ENCODE measurements at places on chromosomes 3 and 15.

DNA sequence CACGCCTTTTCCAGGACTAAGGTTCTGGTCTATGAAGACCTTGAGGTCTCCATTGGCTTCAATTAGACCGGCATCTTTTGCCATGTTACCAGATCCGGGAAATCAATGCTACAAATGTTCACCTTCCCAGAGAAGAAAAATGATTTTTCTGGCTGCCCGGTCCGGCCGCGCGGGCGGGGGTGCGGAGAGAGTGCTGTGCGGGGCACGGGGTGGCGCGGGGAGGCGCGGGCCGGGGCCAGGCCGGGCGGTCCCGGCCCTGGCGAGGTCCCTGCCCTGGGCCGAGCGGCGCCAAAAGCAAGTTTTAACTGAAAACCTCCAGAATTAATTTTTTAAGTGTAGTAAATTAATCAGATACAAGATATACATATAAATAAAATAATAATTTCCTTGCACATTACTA, 128.2 kb downstream of the MINAR1 start:
- no peak for DNase-seq

DNA sequence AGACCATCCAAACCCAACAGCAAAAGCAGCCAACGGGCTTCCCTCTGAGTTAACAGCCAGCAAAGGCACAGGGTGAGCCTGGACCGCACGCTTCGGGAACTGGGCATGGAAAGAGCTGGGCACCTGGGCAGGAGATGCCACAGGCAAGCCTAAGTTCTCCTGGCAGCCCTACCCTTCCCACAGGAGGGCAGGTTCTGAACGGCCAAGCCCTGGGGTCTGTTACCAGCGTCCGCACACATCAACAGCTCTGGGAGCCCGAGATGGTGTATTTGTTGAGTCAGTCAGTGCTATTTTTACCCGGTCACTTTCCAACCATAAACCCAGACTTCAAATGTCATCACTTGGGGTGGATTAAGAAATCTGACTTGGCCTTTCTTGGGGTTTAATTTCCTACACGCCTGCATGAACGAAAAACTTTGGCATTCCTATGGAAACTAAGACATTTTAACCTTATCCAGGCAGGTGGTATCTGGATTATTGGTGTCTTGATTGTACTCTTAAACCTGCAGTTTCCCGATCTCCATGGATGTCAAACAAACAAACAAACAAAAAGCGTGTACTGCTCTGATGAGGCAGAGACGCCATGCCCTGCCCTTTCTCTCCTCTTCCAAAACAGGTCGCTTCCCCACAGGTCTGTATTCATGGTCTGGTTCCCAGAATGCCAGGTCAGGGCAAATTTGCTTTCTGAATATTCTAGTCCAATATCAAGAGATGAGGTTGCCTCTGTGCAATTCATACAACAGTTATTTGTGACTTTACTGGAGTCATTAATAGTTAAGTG, 99.7 kb downstream of the XXYLT1 start:
- DNase-seq, result no peak

DNA sequence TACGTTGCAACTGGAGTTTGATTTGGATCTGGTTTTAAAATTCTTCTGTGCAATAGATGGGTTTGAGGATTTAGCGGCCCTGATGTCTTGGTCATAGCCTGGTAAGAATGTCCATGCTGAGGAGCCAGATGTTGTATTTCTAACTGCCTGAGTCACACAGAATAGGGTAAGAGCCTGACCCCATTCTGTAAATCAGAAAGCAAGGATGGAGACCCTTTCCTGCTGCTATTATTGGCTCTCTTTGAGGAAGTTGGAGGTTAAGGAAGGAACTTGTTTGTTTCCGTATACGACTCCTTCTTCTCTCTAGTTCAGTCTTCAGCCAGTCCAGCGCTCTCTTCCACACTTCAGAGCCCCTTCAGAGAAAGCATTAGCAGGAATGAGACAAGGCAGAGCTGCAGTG, 65.1 kb downstream of the HCN4 start:
- DNase-seq, result no peak

DNA sequence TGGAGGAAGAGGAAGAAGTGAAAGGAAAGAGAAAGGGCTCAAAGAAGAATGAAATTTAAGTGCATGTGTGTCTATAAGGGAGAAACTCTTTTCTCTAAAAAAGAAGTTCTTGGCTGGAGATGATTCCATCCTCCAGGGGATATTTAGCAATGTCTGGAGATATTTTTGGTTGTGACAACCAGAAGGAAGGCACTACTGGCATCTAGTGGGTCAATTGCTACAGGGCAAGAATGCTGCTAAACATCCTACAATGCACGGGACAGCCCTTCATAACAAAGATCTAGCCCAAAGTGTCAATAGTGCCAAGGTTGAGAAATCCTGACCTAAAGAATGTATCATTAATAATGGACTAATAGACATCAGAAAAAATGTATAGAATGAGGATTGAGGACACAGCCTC, 57.4 kb upstream of the ST3GAL6 start:
- no peak for DNase-seq

DNA sequence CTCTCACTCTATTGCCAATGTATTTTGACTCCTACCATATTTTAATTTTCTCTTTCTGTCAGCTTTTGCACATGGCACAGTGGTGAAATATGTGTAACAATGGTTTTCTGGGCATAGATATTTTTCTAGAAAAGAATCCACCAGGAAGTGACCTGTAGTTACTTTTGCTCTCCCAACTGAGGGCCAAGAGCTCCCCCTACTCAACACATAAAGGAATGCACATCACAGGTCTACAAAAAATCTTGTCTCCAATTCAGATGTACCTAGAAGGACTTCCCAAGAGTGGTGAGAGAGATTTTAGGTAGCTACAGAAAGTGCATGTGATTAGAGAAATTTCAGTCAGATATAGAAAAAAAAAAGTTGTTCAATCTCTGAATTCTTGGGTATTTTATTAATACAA, 15.6 kb downstream of the CPA3 start:
- DNase-seq, result no peak

GRCh38 chr15:60179786-60180391, 175.8 kb downstream of the FOXB1 start:
- peak; percentile 28 for DNase-seq

GRCh38 chr3:113454630-113455029, 13.3 kb upstream of the CFAP44 start:
- DNase-seq, result no peak

- DNase-seq, result no peak
Measured at GRCh38 chr3:120357807-120358206, 8.7 kb upstream of the LRRC58 start.

- no peak for DNase-seq
Measured at GRCh38 chr3:197791892-197792647, 1.0 kb downstream of the LRCH3 start.

DNA sequence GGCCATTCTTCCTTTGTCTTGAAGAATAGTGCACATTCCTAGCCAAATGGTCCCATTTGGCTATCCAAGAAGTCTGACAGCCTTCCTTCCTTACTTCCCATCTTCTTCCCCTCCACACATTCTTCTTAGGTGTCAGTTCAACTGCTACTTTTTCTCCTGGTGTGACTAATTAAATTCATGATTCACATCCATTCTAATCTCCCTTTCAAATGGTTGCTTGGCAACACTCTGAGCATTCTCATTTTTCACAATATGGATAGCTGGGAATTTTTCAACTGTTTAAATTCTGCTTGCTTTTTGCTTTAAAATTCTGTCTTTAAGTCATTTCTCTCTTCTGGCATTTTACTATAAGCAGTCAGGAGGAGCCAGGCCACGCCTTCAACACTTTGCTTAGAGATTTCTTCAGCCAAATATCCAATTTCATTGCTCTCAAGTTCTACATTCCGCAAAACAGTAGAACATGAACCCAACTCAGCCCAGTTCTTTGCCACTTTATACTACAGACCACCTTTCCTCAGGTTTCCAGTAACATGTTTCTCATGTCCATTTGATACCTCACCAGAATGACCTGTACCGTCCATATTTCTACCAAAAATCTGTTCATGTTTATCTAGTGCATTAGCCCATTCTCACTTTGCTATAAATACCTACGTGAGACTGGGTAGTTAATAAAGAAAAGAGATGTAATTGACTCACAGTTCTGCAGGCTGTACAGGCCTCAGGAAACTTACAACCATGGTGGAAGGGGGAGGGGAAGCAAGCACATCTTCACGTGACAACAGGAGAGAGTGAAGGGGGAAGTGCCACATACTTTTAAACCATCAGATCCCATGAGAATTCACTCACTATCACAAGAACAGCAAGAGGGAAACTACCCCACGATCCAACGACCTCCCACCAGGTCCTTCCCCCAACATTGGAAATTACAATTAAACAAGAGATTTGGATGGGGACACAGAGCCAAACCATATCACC, 31.9 kb upstream of the MCF2L2 start:
- DNase-seq, result no peak

DNA sequence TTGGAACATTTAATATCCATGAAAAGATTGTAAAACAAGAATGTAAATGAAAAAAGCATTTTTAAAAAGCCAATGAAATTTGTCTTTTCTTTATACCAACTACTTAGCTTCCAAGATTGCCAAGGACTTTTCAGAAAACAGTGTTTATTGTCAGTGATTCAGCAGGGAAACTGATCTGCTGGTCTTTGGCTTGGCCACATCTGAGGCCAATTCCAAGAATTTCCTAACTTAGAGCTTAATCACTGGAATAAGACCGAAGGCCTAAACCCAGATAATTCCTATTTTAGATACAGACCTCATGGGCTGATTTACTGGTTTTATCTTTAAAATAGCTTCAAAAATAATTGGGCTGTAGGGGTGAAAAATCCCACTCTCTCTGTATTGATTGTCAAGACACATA, 260.5 kb upstream of the RORA start:
- no peak for DNase-seq

DNA sequence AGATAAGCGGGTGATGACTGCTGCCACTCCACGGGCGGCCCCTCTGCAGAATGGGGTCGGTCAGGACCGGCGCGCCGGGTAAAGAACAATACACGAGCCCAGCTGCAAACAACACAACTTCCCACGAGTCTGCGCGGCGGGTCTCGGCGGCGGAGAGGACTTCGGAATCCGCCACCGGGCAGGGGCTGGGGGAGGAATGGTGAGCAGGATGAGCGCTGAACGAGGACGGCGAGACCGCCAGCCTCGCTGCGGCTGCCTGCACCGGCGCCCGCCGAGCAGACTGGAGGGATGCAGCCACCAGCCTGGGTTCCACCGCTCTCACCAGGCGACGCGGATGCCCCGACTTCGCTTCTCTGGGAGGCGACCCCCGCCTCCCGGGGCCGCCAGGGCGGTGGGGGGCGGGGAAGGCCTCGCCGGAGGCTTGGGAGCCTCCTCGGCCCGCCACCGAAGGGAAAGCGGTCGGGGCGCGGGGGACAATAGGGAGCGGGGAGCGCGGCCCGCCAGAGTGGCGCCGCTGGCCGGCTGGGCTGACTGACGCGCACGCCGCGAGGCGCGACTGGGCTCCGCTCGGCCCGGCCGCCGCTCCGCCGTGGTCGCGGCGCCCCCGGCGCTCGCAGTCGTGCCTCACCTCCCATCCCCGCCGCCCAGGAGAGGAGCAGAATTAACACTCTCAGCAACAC, 515 bp downstream of the ADAM10 start:
- DNase-seq, result no peak
